NCI-H2029 treated with DMSO at 0.1 percent for 48 hours (cell line): ENCODE measurements at places on chromosomes 7 and 10.

DNA sequence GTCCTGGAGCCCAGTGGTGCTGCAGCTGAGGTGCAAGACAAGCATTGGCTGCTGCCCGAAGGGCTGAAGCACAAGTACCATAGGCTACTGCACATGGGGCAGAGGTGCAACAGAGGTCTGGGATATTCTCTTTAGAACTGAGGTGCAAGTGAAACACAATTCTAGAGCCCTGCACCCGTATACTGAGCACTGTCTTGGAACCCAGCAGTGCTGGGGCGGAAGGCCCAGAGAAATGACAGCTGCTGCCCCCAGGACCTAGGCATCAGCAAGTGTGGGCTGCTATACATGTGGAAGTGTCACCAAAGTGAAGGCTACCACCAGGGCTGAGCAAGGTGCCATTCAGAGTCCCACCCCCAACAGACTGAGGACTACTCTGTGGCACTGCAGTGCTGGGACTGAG, 393.6 kb upstream of the STEAP1 start:
- DNase-seq = no peak

DNA sequence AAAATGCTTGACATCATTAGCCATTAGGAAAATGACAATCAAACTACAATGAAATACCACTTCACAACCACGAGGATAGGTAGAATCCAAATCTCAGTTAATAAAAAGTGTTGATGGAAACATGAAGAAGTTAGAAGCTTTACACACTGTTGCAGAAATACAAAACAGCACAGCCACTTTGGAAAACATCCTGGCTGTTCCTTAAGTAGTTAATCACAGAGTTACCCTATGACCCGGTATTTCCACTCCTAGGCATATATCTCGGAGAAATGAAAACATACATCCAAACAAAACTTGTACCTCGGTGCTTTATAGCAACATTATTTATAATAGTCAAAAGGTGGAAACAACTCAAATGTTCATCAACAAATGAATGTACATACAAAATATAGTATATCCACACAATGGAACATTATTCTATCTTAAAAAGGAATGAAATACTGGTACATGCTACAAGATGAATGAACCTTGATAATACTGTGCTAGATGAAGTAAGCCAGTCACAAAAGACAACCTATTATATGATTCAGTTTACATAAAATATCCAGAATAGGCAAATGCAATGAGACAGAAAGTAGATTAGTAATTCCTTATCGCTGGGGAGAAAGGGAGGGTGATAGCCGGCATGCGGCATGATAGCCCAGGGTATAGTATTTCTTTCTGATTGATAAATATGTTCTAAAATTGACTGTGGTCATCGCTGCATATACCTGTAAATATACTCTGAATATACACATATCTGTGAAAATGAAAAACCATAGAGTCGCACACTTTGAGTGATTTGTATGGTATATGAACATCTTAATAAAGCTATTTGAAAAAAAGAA, 1.9 kb downstream of the VWDE start:
- DNase-seq = peak; percentile 18

- peak; percentile 16 for DNase-seq
Measured at GRCh38 chr10:69957886-69958555, 94.6 kb upstream of the MACROH2A2 start.

GRCh38 chr7:44748948-44749731, 493 bp downstream of the ZMIZ2 start:
- DNase-seq = no peak

DNA sequence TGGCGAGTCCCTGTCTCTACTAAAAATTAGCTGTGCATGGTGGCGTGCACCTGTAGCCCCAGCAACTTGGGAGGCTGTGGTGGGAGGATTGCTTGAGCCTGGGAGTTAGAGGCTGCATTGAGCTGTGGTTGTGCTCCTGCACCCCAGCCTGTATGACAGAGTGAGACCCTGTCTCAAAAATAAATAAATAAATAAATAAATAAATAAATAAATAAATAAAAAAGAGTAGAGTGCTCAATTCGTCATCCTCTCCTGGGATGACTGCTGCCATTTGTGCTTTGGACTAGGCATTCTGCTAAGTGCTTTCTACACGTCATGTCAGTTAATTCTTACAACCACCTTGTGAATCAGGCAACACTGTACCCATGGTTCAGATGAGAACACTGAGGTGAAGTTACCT, 130.6 kb downstream of the DOCK1 start:
- DNase-seq = no peak

- DNase-seq = no peak
Measured at GRCh38 chr10:75696536-75696935, 265.1 kb downstream of the LRMDA start.

GRCh38 chr10:129531195-129531968, 64.3 kb downstream of the MGMT start:
- no peak for DNase-seq

GRCh38 chr10:96456296-96456840, 57.4 kb downstream of the TLL2 start:
- DNase-seq = no peak

- no peak for DNase-seq
Measured at GRCh38 chr7:137127058-137127457, 216.5 kb downstream of the PTN start.

DNA sequence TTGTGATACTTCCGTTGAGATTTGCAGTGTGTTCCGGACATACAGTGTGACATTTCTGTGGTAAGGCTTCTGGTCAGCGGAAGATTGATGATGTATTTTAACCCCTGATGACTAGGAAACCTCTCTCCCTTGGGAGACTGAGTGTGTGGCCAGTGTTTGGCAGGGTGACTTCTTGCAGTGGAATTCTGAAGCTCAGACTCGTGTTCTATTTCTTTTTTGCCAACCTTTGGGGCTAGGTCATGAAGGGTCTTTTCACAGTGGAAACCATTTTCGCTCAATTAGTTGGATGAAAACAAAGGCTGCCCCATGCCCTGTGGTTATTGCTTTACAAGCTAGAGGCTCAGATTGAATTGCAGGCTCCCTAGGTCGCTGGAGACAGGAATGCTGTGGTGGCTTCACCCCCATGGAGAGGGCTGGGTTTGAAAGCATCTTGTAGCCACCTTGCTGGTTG, 288.9 kb downstream of the BBS9 start:
- no peak for DNase-seq

- DNase-seq = no peak
Measured at GRCh38 chr10:24723788-24724380, at the start of gene ARHGAP21. Gene ARHGAP21, minus strand, starts transcription at chr10:24723887. Its CDS starts 1,988 bp downstream, at chr10:24721899.

- no peak for DNase-seq
Measured at GRCh38 chr10:70513848-70514309, 35.3 kb downstream of the PALD1 start.

- no peak for DNase-seq
Measured at GRCh38 chr7:84196084-84196503, 1.5 kb upstream of the SEMA3A start.

DNA sequence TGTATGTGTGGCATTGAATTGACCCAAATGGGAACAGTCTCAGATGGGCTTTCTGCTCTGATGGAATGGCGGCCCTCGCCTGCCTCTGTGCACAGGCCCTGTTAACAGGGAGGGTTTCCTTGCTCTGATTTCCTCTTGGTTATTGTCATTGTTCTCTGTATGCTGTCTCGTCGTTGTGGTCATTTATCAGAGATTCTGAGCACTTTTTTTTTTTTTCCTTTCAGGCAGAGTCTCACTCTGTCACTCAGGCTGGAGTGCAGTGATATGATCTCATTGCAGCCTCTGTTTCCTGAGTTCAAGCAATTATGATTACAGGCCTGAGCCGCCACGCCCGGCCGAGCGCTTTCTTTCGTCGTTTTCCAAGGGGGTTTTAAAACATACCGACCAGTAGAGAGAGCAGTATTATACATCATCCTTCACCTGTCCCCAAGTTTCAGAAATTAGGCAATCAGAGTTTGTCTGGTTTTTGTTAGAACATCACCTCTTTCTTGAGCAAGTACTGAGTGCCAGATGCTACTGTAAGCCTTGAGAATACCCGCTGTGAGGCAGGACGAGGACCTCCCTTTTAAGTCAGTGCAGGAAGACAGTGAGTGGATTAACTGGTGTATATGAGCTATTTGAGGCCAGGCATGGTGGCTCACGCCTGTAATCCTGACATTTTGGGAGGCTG, 6.5 kb downstream of the CHST12 start:
- no peak for DNase-seq

DNA sequence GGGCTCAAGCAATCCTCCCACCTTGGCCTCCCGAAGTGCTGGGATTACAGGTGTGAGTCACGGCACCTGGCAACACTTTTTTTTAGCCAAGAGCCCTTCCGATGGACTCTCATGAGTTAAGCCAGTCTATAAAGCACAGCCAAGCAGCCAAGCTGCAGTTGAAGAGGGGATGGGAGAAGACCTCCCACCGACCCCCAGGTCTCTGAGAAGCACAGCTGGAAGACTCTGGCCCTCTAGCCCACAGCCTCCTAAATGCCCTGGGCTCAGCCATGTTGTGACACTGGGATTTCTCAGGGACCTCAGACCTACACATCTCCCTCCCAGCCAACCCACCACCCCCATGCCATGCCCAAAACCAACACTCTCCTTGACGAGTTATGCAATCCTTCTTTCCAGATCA, 31.1 kb downstream of the CALML3 start:
- DNase-seq = no peak

- DNase-seq = no peak
Measured at GRCh38 chr7:44288811-44289340, 36.5 kb downstream of the CAMK2B start.

GRCh38 chr7:2516194-2516555, 3.4 kb upstream of the LFNG start:
- no peak for DNase-seq

DNA sequence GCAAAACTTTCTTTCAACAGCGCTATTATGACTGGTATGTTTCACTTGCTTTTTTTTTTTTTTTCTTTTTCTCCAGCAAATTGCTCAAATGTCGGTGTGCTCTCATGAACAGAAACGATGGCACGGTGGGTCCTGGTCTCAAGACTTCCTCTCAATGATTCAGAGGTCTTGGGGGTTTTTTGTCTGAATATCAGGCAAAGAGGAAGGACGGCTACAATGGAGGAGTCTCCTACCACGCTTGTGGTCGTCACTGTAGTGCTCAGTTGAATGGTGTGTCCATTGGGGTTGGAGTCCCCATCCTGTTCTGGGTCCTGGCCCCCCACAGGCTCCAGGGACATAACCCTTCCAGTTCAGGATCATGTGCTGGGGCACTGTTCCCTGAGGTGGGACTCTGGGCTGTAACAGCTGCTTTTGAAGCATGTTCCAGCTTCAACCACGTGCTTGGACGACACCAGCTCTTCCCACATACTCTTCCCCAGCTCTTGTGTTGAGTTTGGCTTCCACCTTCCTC, 266.7 kb upstream of the KLF6 start:
- DNase-seq = no peak

DNA sequence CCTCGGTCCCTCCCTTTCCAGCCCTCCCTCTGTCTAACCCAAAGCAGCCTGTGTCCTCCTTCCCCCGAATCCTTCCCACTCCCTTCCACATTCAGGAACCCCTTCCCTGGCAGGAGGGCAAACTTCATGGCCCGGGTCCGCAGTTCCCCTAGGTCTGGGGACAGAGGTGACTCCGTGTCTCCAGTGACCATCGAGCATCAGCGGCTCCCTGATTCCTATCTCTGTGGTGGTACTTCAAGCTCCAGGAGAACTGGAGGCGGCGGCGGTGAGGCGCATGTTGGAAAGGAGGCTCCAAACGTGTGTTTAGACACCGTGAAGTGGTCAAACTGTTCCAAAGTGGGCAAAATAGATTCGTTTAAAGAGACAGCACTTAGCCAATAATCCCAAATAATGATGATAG, 148.1 kb downstream of the PAXIP1 start:
- DNase-seq = no peak

DNA sequence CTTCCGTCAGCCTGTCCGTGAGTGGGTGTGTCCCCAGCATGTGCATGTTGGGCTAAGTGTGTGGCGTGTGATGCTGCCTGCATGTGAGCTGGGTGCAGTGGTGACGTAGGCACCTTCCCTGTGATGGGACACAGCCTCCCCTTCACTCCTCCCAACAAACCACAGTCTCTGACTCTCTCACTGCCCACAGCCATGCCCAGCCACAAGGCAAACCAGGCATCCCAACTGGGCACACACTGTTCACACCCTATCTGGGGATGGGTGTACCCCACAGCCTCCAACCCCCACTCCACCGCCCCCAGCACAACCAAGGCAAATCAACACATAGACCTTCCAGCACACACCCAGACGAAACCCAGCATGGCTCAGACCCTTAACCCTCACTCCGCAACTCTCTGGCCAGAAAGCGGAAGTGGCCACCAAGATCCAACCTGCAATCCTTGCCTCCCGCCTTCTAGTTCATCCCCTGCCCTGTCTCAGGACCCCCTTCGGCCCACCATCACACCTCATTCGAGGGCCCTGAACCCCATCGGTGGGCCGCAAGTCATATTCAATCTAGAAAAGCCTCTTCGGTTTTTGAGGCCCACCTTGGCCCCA, 10.4 kb downstream of the PSD start:
- DNase-seq = no peak

DNA sequence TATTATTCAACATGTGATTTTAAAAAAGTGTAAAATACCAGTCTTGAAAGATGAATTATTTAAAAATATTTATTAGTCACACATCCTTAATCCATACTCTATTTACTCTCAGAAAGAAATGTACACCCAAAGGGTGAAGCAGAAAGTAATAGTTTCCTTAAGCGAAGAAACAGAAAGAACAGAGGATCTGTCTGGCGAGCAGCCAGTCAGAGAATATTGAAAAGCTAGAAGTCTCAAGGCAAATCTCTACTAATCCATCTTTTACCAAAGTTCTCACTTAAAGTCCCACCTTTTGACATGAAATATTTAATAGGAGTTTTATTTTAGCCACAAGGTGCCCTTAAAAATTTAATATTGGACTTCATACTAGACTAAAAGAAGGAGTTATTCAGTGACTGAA, 46.7 kb downstream of the MKX start:
- DNase-seq = no peak

GRCh38 chr7:4659551-4660286, 22.4 kb upstream of the FOXK1 start:
- no peak for DNase-seq

- DNase-seq = no peak
Measured at GRCh38 chr10:108894402-108895301, 1028.7 kb downstream of the XPNPEP1 start.

GRCh38 chr10:32155075-32155516, 98.9 kb upstream of the KIF5B start:
- no peak for DNase-seq

- no peak for DNase-seq
Measured at GRCh38 chr10:45627412-45628048, 45.0 kb downstream of the ZFAND4 start.

GRCh38 chr10:31678575-31679516, 249.8 kb downstream of the ARHGAP12 start:
- DNase-seq = no peak

GRCh38 chr7:142540371-142540770, 208.9 kb upstream of the PRSS1 start:
- no peak for DNase-seq

GRCh38 chr10:69864321-69864720, 62.6 kb downstream of the COL13A1 start:
- DNase-seq = no peak

DNA sequence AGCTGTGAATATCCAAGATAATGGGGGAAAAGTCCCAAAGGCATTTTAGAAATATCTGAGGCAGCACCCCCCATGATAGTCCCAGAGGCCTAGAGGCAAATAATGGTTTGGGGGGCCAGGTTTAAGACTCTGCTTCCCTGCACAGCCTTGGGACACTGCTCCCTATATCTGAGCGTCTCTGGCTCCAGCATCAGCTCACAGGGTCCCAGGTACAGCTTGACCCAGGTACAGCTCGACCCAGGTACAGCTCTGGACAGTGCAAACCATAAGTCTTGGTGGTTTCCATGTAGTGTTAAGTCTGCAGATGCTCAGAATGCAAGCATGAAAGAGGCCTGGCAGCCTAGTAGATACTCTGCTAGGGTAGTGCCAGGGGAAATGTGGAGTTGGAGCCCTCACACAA, 47.0 kb upstream of the VWDE start:
- DNase-seq = no peak
